Progenitor cell of endocrine pancreas (in vitro differentiated cells): ENCODE measurements at places on chromosomes 1 and 21. TPM values are rescaled to one million over a fixed set of nuclear protein-coding genes. Genes with fewer than 3 reads are reported as not detected.

- no peaks in the 10 kb centered on the region for H3K4me1 ChIP-seq
- no peaks in the 10 kb centered on the region for H3K27me3 ChIP-seq
- no peak overlapping the region for H3K27ac ChIP-seq
- H3K4me3 ChIP-seq, result no peak overlapping the region
- no peaks in the 10 kb centered on the region for H3K36me3 ChIP-seq
- no peak for DNase-seq
These were observed 599.0 kb downstream of the AGBL4 start for GRCh38 chr1:49424782-49425181.

- no peak for DNase-seq
- H3K4me3 ChIP-seq, result no peak overlapping the region
- no peak overlapping the region for H3K27ac ChIP-seq
- peaks cover 23% of the 10 kb centered on the region for H3K4me1 ChIP-seq
These were observed 113.4 kb upstream of the ATP1A1 start for GRCh38 chr1:116259663-116260062.

GRCh38 chr1:14875524-14876509, 277.3 kb downstream of the KAZN start:
- H3K4me1 ChIP-seq, result peaks cover 4% of the 10 kb centered on the region
- peaks cover 3% of the 10 kb centered on the region for H3K27me3 ChIP-seq
- no peaks in the 10 kb centered on the region for H3K36me3 ChIP-seq

DNA sequence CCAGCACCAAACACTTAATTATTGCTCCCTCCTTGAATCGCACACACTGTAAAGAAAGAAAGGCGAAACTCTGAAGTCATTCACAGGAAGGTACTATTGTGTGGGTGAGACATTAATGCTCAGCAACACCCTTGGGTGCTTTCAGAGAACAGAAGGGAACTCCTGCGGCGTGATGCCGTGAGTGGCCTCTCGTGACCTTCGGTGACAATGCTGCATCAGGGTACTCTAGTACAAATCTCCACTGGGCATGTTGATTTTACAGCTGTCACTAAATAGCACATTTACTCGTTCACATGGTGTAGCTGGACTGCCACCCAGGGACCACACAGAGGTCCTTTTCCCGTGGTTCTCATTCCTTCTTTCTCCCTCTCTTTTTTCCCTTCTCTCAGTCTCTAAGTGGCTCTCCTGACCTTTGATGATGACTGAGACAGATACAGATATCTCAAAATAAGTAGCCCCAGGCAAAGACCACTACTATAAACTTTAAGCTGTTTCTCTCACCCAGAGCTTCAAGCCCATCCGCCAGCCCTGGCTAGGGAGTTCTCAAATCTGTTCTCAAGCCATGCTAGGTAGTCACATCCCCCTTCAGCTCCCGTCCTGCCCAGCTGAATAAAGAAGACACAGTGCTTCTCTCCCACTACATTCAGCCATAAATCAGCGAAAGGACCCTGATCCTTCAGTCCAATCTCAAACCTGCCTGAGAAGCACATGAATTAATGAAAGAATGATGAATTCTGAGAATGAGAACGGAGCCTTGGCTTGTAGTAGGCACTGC, 223.4 kb upstream of the FMN2 start:
- H3K27ac ChIP-seq, result peak overlapping the region; percentile 65
- H3K4me3 ChIP-seq, result no peak overlapping the region
- DNase-seq, result no peak
- no peaks in the 10 kb centered on the region for H3K36me3 ChIP-seq
- no peaks in the 10 kb centered on the region for H3K4me1 ChIP-seq

DNA sequence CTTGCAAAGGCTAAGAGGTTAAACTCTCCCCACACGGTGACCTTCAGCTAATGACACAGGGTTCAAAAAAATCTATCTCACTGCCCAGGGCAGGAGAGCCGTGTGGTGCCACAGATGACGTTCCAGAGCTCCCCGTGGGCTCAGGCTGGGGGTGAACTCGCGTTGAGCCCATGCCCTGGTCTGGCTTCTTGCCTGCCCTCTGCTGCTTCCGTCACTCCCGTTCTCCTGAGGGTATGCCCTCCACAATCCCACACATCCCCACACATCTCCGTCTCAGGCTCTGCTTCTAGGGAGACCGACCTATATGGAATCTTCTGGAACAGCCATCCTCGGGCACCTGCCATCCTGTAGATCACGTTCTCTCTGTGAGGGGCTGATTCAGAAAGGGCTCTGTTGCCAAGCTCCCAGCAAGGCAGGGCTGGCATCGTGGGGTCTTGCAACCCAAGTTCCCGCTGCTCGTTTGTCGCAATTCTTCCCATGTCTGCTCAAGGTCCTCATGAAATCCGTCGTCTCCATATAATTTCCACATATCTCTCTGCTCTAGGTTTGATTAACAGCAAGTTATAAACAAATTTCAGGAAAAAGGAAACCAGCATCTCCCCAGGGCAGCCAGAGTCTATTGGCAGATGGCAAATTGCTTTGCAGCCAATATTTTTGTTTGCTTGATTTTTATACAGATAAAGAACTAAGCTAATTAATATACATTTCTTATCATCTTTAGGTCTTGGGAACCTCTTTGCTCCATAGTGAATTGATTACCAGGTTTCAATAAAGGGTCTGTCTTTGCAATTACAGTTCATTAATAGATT, 278.2 kb downstream of the PTPRU start:
- peaks cover 3% of the 10 kb centered on the region for H3K27me3 ChIP-seq
- no peak for DNase-seq
- H3K4me3 ChIP-seq, result no peak overlapping the region
- no peaks in the 10 kb centered on the region for H3K36me3 ChIP-seq
- H3K4me1 ChIP-seq, result peaks cover 2% of the 10 kb centered on the region

GRCh38 chr1:31571340-31572295, 4.7 kb upstream of the TINAGL1 start:
- no peak overlapping the region for H3K4me3 ChIP-seq
- H3K36me3 ChIP-seq, result no peaks in the 10 kb centered on the region
- peaks cover 11% of the 10 kb centered on the region for H3K27me3 ChIP-seq

- peaks cover 27% of the 10 kb centered on the region for H3K4me1 ChIP-seq
- no peaks in the 10 kb centered on the region for H3K27me3 ChIP-seq
- H3K4me3 ChIP-seq, result peak overlapping the region; percentile 98
- H3K36me3 ChIP-seq, result no peaks in the 10 kb centered on the region
- peak overlapping the region; percentile 97 for H3K27ac ChIP-seq
- no peak for DNase-seq
These were observed 682 bp downstream of the SUCO start for GRCh38 chr1:172533513-172534151.

GRCh38 chr1:15578921-15579682, 5.7 kb downstream of the AGMAT start:
- H3K4me1 ChIP-seq, result no peaks in the 10 kb centered on the region
- peaks cover 5% of the 10 kb centered on the region for H3K27me3 ChIP-seq
- no peak for DNase-seq
- no peak overlapping the region for H3K27ac ChIP-seq
- no peak overlapping the region for H3K4me3 ChIP-seq

DNA sequence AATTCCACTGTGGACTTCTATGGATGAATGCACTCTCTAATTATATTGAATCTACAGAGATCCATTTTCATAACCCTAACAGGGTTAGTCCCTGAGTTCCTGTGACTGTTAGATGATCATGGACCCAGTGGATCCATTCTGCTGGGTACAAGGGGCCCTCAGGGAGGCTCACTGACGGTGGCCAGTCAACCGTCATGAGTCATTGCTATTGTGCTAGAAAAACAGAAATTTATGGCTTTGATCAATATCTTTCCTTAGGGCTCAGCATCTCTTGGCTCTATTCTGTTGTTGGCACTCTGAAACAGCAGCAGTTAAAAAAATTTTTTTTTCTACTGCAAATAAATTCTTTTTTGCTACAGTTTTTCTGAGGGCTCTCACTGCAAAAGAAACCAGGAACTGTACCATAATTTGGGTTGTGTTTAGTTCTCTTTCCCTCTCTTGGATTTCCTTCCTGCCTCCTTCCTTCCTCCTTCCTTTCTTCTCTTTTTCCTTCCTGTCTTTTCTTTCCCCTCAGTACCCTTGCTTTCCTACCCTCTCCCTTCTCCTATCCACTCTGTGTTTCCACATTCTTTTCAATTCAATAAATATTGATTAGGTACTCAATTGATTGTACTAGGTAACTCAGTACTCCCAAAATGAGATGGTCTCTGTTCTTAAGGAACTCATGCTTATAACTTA, 49.5 kb downstream of the UTP25 start:
- no peaks in the 10 kb centered on the region for H3K36me3 ChIP-seq
- no peak for DNase-seq
- H3K27me3 ChIP-seq, result peaks cover 13% of the 10 kb centered on the region

- no peak overlapping the region for H3K4me3 ChIP-seq
- H3K36me3 ChIP-seq, result peaks cover 2% of the 10 kb centered on the region
- H3K27me3 ChIP-seq, result peaks cover 9% of the 10 kb centered on the region
- DNase-seq, result no peak
- peaks cover 2% of the 10 kb centered on the region for H3K4me1 ChIP-seq
- no peak overlapping the region for H3K27ac ChIP-seq
These were observed 925 bp downstream of the TNNI1 start for GRCh38 chr1:201420608-201421002.

- no peak for DNase-seq
- no peaks in the 10 kb centered on the region for H3K27me3 ChIP-seq
- peaks cover 7% of the 10 kb centered on the region for H3K36me3 ChIP-seq
- peaks cover 26% of the 10 kb centered on the region for H3K4me1 ChIP-seq
- H3K27ac ChIP-seq, result peak overlapping the region; percentile 66
These were observed 66.9 kb downstream of the PRDM2 start for GRCh38 chr1:13766592-13767564.

DNA sequence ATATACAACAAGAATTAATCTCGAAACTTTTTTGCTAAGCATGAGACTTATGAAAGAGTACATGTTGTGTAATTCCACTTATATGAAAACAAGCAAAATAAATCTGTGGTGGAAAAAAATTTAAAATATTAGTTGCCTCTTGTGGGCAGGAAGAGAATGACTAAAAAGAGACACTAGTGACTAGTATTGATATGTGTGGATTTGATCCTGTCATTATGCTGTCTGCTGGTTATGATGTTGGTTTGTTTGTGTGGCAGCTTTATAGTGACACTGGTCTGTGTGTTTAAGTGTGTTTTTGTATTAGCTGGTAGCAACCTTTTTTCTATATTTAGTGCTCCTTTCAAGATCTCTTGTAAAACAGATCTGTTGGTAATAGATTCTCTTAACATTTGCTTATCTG, 267.8 kb upstream of the NRIP1 start:
- no peak for DNase-seq
- H3K4me3 ChIP-seq, result no peak overlapping the region
- no peak overlapping the region for H3K27ac ChIP-seq
- H3K36me3 ChIP-seq, result no peaks in the 10 kb centered on the region
- H3K27me3 ChIP-seq, result no peaks in the 10 kb centered on the region

GRCh38 chr21:41133874-41134522, 34.0 kb upstream of the BACE2 start:
- H3K4me3 ChIP-seq, result no peak overlapping the region
- no peak overlapping the region for H3K27ac ChIP-seq
- DNase-seq, result no peak
- peaks cover 4% of the 10 kb centered on the region for H3K4me1 ChIP-seq

DNA sequence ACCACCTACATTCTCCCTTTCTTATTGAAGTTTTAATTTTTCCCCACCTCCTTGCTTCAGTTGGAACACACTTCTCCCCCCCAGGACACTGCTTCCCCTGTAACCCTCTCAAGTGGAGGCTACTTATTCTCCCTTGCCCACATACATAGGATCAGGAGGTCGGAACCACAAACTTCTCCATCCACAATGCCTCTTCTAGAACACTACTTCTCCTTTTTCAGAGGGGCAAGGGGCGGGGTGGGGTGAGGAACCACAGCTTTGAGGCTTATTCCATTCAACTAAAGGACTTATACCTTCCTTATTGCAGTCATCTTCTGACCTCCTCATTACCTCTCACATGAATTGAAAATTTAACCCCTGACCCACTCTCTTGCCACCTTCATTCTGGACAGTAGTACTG, 81.3 kb downstream of the NEK7 start:
- H3K36me3 ChIP-seq, result peaks cover 6% of the 10 kb centered on the region
- H3K4me1 ChIP-seq, result no peaks in the 10 kb centered on the region
- H3K27ac ChIP-seq, result no peak overlapping the region
- H3K27me3 ChIP-seq, result no peaks in the 10 kb centered on the region

DNA sequence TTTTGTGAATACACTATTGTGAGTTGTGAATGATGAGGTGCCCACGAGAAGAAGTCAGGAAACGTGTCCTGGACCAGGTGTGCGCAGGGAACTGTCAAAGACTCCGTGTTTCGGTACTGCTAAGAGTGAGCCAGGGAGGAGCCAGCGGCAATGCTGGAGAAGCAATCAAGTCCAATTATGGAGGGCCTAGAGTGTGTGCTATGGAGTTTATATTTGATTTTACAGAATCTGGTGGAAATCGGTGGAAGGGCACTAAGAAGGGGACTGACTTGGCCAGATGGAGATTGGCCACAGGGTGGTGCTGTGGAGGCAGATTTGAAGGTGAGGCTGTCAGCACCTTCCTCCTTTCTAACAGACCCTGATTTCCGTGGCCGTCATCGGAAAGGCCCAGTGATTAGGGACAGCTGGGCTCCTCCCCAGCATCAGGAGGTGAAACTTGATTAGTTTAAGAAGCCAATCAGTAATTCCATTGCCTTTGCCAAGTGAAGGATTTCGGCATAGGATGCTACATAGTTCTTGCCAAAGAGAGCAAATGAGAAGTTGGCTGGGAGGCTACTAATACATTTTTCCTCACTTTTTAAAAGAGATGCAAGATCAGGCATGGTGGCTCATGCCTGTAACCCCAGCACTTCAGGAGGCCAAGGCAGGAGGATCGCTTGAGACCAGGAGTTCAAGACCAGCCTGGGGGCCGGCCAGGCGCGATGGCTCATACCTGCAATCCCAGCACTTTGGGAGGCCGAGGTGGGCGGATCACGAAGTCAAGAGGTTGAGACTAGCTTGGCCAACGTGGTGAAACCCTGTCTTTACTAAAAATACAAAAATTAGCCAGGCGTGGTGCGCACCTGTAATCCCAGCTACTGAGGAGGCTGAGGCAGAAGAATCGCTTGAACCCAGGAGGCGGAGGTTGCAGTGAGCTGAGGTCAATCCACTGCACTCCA, 7.0 kb downstream of the PTCH2 start:
- H3K27ac ChIP-seq, result no peak overlapping the region
- H3K27me3 ChIP-seq, result peaks cover 3% of the 10 kb centered on the region

- no peak overlapping the region for H3K4me3 ChIP-seq
- no peaks in the 10 kb centered on the region for H3K27me3 ChIP-seq
- no peaks in the 10 kb centered on the region for H3K36me3 ChIP-seq
- no peak for DNase-seq
- peaks cover 12% of the 10 kb centered on the region for H3K4me1 ChIP-seq
These were observed 484.4 kb downstream of the PLA2G4A start for GRCh38 chr1:187313115-187313514.

TPRG1L gene
- 30.7 and 31.4 TPM in 2 replicates for total RNA-seq

FCAMR gene
- total RNA-seq, result not detected in 2 replicates

ZSWIM5 gene
- total RNA-seq, result 8.5 and 9.2 TPM in 2 replicates

ARMH1 gene
- total RNA-seq, result 14.9 and 15.0 TPM in 2 replicates
